ENCODE measurements at places on chromosomes 16 and 17. TPM values are rescaled to one million over a fixed set of nuclear protein-coding genes. Genes with fewer than 3 reads are reported as not detected.

DNA sequence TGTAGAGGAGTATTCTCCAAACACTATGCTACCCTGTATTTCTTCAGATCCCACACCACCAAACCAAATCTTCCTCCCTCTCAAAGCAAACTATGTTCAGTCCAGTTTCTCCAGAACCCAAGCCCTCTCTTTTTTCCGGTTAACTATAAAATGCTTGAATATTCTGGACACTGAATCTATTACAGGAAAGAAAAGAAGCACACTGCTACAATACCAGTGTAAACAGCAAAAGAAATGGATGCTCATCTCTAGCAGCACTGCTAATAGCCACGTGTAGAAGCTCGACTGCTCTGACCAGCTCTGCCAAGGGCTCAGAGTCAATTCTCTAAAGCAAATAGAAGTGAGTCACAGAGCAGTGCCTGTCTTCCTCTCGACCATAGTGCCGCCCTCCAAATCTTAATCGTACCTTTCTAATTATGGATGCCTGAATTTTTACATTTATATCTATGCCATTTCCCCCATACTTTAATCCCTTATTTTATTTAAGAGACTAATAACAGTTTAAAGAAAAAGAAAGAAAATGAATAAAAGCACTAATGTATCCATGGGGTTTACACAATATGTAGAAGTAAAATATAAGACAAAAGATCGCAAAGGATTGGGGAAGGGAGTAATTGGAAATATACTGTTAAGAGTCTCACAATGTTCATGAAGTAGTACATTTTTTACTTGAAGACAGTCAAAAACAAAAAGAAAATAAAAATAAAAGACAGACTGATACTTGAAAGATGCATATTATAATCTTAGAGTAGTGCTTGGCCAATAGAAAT lies 154.5 kb downstream of the PARN start:
- no peak for DNase-seq

Gene OSGIN1
- polyA plus RNA-seq, result 0.30 TPM

GRCh38 chr17:40629842-40630241 lies 17.8 kb downstream of the SMARCE1 start:
- no peak for DNase-seq

Gene CYBA
- polyA plus RNA-seq, result 84.5 TPM

- DNase-seq, result no peak
These were observed 37.3 kb upstream of the CDH15 start for GRCh38 chr16:89134269-89134668.

Gene CCDC144A
- polyA plus RNA-seq, result 12.0 TPM

DNA sequence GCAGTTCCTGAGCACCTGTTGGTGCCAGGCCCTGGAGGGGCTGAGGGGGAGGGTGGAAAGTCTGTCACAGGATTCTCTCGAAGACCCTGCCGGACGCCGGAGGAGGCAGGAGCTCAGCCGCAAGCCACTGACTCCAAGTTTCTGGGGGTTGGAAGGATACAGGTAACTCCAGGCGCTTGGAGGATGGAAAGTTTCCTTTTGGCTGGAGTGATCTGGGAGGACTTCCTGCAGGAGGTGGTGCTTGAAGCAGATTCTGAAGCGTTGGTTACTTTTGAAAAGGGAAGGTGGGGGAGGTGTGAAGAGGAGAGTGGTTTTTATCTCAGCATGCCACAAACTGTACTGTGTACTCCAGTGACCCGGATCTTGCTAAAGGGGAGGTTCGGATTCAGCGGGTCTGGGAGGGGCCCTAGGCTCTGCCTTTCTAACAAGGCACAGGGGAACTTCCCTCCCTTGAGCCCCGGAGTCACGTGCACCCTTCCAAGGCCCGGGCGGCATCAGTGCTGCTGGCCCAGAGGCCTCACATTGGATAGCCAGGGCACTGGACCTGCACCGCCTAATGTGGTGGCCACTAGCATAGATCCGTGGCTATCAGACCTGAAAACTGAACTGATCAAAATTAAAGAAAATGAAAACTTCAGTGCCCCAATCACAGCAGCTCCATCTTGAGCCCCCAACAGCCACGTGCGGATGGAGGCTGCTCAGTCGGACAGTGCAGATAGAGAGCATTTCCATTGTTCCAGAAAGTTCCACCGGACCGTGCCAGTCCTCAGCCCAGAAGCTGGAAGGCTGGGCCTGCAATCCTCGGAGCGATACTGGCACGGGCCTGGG lies 42.2 kb upstream of the GSE1 start:
- DNase-seq, result no peak

- no peak for DNase-seq
These were observed 18.4 kb downstream of the PLCG2 start for GRCh38 chr16:81797443-81797842.

DNA sequence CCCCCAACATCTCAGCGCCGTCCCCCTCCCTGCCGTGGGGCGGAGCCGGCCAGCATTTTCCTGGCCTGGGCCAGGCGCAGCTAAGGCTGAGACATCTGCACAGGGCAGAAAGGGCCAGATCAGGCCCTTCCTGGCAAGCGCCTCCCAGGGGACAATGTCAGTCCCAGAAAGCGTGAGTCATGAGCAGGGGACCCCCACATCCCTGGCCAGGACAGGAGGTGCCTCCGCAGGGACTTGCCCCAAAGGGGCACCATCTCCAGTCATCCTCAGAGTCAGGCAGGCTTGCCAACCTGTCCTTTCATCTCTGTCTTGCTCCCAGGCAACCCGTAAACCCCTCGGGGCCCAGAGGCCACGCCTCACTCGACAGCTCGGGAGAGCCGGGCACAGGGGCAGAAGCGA lies 43.2 kb downstream of the SOCS1 start:
- DNase-seq, result no peak

Gene EDC4
- polyA plus RNA-seq, result 92.2 TPM

- DNase-seq, result no peak
These were observed 59.7 kb downstream of the GRIN2A start for GRCh38 chr16:10122546-10122945.

GRCh38 chr16:74561626-74562025 lies 45.3 kb downstream of the GLG1 start:
- no peak for DNase-seq

Gene IRX3
- 20.1 TPM for polyA plus RNA-seq

DNA sequence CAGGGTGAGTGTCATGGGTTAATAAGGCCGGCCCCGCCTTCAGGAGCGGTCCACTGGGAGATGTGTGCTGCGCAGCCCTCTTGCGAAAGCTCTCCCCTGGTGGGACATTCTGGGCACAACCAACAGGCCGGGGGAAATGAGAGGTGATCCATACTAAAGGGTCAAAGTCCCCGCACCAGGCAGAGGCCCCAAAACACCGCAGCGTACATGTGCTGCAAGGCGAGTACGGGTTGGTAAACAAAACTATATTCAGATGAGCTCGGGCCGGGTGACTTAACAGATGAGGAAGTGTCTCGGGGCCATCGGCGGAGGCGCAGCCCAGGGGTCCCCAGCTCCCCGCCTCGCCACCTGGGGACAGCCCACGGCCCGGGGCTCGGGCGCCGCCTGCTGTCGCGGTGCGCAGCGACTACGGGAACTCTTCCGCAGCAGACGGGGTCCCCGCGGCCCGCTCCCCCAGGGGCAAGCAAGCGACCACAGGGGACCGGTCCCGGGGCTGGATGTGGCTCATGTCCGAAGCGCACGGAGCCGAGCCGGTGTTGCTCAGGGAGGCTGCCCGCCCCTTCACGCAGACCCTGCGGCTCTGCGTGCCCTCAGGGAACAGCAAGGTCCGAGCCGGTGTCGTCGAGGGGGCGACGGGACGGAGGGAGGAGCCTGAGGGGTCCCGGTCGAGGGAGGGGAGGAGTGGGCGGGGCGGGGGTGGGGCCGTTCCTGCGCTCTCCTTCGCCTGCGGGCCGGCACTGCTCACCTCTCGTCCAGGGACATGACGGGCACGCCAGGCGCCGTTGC lies at the start of gene RAB37:
Gene RAB37 (plus strand): TSS at position 744 of the 786 bp plus-strand sequence. CDS start 17 bp downstream, at position 761.
- no peak for DNase-seq

- no peak for DNase-seq
These were observed 15.9 kb upstream of the RPRML start for GRCh38 chr17:46994993-46995392.

- DNase-seq, result no peak
These were observed 45.6 kb downstream of the CHD9NB start for GRCh38 chr16:53007095-53007494.

DNA sequence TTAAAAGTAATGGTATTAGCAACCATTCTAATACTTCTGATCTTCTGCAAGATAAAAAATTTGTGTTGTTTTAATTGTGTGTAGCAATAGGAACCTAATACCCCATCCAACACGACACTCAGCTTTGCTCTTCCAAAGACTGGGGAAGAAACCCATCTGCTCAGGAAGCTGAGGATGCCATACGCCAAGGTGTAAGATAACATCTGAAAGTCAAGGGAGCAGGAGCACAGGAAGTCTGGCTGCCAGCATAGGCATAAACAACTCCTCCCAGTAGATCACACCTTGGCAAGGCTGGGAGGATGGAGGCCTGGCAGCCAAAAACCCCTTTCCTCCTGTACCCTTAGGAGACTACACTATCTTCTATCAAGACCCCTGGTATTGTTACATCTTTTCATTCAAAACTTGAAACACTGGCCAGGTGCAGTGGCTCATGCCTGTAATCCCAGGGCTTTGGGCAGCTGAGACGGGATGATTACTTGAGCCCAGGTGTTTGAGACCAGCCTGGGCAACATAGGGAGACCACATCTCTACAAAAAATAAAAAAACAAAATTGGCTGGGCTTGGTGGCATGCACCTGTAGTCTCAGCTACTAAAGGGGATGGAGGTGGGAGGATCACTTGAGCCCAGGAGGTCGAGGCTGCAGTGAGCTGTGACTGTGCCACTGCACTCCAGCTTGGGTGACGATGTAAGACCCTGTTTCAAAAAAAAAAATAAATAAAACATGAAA lies 5.7 kb upstream of the SPHK1 start:
- DNase-seq, result no peak

Gene TM4SF5
- 1.1 TPM for polyA plus RNA-seq

DNA sequence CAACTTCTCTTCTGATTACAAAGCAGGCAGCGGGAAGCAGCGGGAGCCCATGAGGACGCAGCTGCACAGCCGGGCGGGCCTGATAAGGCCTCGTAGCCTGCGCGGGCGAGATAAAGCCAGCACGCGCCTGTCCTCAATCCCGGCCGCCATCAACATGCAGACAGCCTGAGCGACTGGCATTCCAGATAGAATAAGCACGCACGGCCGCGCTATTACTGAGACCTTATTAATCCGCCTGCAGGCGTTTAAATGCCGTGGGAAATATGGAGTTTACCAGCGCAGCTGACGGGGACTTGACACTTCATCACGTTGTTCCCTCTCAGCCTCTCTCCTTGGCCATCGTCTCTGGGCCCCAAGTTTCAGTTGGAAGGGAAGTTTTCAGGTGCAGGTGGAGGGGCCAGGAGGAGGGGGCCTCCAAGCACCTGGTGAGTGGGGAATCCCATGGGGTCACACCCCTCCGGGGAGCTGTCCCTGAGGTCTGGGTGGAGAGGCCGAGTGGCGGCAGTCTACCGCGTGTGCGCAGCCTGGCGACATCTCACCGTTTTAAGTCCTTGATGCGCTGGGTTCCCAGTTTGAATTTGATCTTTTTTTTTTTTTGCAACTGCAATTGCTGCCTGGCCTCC lies 27.3 kb upstream of the CBFA2T3 start:
- no peak for DNase-seq

GRCh38 chr17:56815711-56816110 lies 18.0 kb downstream of the C17orf67 start:
- DNase-seq, result no peak

GRCh38 chr17:14211801-14212200 lies 24.9 kb downstream of the CDRT15 start:
- DNase-seq, result no peak

DNA sequence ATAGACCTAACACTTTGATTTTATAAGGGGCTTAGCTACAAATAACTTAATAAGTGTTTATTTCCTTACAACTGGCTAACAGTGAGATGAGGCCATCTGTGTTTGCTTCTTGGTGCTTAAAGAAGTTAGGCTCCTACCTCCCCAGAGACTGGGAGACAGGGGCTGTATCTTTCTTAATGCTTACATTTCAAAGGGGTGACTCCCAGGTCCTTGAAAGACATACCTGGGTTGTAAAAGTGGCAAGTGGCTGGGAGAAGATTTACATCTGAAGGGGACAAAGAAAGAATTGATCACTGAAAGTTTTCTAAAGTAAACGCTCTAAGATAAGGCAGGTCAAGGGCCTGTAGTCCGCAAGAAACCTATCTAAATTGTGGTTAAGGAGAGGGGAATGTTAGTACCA lies 196.8 kb downstream of the CNTNAP4 start:
- no peak for DNase-seq

Gene CCL11
- polyA plus RNA-seq, result 1.1 TPM

DNA sequence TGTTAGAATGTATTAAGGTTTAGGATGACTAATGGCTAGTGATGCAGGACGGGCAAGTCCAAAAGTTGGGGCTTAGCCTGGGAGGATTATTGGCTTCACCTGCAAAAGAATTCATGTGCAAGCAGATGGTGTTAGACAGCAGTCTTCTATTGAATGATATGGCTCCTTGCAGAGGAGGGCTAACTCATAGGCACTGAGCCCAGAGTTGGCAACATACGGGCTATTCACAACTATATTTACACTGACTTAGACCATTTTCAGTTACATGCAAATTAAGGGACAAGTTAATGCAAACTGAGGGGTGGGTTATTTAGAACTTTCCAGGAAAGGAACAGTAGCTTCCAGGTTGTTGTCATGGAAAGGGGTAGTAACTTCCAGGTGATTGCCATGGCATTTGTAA lies 1017.1 kb upstream of the EEF2KMT start:
- DNase-seq, result no peak
